ENCODE measurements at places on chromosomes 1 and 21.

- DNase-seq: no peak
Observed at GRCh38 chr21:39610703-39611102, 2.0 kb upstream of the B3GALT5 start.

DNA sequence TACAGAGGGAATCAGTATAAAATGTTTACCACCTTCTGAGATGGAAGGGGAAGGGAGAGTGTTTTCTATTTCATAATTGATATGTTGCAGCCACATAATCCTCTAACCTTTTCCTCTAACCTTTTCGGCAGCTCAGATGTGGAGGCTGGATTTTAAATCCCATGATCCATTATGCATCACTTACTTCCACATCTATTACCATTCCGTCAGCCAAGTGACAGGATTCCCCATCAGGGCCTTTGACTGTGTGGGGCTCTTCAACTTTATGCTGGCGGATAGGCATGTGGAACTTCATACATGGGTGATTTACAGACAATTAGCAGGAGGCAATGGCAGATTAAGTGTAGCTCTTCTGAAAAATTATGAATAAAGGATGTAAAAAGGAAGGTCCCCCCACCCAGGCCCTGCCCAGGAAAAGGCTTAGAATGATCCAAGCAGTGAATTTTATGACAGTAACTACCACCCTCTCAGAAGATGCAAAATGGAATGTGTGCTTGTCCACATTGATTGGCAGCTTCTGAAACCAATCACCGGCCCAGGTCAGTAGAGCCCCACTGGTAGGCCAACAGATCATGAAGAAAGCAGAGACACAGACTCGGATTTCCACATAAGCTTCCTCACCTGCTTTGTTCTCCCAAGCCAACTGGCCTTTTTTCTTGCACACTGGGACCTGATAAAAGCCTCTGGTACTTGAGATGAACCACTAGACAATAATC, 147.0 kb downstream of the ST6GALNAC5 start:
- no peak for DNase-seq

- no peak for DNase-seq
Observed at GRCh38 chr1:172918478-172918877, 132.3 kb downstream of the TNFSF18 start.

- DNase-seq: no peak
Observed at GRCh38 chr1:61285371-61285885, 203.1 kb downstream of the NFIA start.

DNA sequence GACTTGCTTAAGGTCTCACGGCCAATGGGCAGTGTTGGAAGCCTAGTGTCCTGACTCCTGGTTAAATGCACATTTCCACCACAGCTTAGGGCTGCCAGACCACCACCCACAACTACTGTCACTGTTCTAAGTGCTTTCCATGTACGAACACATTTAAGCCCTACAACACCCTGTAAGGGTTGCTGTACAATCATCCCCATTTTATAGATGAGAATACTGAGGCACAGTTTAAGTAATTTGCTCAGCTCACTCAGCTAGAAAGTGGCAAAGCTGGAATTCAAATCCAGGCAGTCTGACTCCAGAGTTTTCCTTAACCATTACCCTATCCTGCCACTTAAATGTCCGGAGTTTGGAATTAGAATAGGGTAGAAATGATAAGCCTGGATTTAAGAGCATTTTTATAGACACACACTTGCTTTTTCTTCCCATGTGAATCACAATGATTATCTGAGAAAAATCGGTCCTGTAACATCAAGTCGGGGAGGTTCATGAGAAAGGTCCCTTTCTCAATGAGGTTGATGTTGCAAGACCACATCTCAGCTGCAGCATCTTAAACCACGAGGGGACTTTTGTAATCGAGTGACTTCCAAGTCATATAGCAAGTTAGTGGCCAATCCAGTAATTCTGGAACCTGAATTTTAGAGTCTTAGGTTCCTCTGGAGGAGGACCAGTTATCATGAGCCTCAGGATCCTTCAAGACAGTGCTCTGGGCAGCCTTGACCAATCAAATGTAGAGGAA, 8.6 kb downstream of the E2F2 start:
- no peak for DNase-seq

GRCh38 chr1:67001682-67002425, 52.1 kb downstream of the SLC35D1 start:
- DNase-seq: no peak

DNA sequence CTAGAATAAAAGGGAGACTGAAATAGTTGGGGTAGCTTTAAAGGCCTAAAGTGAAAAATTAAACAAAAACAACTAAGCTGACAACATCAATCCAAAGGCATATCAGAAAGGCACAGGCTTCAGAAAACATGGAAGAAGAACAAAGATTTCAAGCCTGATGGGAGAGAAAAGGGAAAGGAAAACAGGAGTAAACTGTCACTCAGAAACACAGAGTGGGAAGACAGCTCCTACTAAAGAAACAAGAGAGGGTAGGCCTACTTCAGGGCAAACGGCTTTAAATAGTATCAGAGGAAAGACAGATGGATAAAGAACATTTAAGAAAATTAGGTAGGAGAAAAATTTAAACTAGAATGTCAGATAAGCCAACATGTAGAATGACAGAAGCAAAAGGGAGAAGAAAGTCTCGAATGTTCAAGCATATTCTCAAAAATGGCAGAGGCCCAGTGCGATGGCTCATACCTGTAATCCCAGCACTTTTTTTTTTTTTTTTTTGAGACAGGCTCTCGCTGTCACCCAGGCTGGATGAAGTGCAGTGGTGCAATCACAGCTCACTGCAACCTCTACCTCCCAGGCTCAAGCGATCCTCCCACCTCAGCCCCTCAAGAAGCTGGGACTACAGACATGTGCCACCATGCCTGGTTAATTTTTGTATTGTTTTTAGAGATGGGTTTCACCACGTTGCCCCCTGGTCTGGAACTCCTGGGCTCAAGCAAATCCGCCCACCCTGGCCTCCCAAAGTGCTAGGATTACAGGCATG, 7.6 kb downstream of the EGLN1 start:
- DNase-seq: no peak

DNA sequence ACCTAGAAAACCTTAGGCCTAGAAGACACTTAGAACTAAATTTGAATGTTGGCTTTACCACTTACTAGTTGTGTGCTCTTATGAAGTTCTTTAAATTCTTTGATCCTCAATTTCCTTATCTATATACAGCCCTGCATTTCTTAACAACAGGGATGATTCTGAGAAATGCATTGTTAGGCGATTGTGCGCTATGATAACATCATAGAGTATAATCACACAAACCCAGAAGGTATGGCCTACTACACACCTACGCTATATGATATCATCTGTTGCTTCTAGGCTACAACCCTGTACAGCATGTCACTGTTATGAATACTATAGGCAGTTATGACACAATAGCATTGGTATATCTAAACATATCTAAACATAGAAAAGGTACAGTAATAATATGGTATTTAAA, 137.4 kb downstream of the CHD1L start:
- no peak for DNase-seq

- no peak for DNase-seq
Observed at GRCh38 chr1:1101503-1101902, 14.4 kb downstream of the C1orf159 start.

DNA sequence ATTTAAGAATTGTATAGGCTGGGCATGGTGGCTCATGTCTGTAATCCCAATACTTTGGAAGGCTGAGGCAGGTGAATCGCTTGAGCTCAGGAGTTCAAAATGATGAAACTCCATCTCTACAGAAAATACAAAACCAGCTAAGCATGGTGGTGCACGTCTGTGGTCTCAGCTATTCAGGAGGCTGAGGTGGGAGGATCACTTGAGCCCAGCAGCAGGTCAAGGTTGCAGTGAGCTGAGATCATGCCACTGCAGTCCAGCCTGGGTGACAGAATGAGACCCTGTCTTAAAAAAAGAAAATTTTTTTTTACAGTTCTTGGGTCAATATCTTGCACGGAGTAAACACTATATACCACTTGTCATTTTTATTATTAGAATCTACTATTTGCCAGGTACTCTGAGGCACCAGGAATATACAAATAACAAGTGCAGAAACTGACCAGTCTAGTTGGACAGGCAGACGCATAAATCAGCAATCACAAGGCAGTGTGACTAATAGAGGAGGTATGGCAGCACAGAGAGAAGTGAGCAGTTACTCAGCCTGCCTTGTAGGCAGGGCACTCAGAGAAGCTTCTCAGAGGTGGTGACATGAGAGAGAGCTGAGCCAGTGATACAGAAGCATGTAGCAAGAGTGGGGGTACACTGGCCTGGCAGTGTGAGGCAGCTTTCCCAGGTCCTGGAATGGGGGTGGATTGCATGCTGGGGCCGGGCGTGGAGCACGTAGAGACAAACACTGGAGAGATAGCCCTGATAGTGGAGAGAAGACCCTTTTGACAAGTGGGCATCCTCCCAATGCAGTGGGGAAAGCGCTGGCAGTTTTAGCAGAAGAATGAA, 8.0 kb downstream of the PHLDA3 start:
- DNase-seq: peak; percentile 90

DNA sequence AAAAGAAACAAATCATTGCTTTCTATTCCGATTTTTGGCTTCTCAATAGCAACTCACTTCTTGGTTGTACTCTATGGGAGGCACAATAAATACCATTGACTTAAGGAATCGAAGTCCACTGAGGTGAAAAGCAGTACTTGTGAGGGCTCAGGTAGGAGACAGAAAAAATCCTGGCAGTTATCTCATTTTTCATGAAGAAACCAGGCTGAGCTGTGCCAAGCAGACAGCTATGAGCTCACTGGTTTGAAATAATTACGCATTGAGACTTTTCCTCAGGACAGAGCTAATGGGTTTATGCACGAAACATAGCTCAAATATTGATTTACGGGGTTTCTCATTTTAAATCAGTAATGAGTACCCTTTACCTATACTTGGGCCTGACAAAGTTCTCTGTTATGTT, 18.5 kb downstream of the COLGALT2 start:
- DNase-seq: no peak

DNA sequence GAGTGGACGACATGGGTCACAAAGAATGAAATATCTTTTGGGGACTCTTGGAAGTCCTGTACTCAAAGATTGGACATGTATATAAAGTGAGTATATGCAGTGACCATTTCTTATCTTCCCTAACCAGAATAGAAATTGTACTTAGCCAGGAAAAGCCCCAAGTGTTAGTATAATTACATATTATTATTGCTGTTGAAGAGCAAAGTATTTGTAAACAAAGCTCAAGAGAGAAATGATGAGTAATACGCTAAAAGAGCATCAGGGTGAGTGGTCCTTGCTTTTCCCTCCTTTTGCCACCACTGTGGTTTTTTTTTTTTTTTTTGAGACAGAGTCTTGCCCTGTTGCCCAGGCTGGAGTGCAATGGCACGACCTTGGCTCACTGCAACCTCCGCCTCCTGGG, 6.4 kb upstream of the CGN start:
- DNase-seq: no peak

DNA sequence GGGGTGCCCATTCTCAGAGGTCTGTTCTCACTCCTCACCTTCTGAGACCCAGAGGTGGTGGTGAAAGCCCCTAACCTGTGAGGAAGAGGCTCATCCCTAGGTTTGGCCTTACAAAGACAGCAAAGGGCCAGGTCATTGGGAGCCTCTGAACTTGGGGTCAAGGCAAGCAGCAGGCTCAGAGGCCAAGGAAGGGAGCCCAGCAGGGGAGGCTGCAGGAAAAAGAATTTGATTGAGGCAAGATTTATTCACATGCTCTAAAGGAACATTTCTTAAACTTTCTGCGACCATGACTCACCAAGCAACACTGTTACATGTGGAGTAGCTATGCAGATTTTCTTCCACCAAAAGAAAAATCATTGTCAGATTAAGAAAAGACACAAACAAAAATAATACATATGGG, 132.5 kb upstream of the SYT6 start:
- DNase-seq: peak; percentile 13

GRCh38 chr1:198220428-198220827, 63.6 kb downstream of the NEK7 start:
- no peak for DNase-seq

DNA sequence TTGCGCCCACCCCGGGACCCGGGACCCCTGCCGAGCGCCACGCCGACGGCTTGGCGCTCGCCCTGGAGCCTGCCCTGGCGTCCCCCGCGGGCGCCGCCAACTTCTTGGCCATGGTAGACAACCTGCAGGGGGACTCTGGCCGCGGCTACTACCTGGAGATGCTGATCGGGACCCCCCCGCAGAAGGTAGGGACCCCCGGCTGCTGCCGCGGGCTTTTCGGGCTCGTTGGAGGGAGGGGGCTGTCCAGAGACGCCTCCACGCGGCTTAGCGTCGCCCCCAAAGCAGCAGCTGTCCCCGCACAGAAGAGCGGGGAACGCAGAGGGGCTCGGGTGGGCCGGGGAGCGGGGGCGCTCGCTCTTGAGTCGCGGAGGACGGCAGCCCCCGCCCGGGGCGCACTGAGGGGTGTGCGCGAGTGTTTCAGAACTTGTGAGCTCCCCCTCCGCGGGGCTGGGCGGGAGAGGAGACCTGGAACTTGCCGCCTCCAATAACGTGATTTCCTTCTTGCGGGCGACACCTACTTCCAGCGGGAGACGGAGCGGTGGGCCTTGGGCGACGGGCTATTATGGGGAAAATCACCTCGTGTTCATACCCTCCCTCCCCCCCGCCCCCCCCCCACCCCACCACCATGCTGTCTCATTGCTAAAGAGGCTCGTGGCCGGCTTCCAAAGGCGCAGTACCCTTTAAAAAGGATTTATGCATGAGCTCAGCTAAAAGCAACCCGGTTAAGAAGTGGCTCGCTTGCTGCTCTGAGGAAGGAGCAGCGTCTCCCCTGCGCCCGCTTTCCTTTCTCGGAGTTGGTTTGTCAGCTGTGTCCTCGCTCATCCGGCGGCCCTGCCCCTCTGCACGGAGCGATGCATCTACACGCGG, 664 bp downstream of the BACE2 start:
- peak; percentile 45 for DNase-seq

Measured in muscle of back (tissue), 13 donors.